ENCODE measurements at places on chromosomes 6 and 20.

GRCh38 chr6:43570876-43571441 lies 4.9 kb downstream of the XPO5 start:
- DNase-seq, result no peak

- no peak for DNase-seq
Observed at GRCh38 chr6:1267057-1267732, 44.7 kb upstream of the FOXQ1 start.

DNA sequence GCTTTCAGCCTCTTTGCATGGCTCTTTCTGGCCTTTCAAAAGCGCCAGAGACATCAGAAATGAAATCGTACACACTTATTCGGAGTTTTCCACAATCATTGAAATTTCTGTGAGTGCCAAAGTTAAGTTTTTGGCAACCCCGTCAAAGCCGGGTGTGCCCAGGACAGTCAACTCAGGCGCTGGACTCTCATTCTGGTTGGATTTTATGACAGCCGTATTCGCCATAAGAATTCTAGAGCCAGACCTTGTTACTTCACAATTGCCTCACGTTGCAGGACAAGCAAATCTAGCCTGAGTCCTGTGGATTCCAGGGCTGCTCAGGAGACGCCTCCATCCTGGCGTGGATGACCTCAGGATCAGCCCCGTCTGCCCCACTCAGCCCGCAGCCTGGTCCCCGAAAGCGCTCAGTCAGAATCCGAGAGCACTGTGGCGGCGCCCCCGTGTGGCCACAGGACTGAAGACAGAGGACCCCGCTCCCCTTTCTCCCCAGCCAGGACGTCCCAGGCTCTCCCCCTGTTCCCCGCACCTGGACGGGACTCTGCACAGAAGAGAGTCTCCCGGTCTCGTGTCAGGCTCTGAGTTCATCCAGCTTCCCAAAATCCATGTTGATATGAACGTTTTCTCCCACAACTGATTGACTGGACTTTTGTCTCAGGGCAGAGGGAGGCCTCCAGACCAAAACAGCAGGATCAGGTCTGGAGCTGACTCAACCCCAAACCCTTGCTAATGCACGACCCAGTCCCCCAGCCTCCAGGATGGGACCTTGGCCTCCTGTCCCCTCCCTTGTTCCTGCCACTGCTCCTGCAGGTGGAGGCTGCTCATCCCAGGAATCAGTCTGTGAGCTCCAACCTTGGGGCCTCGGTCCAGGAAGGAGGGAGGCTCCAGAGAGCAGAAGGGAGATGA lies 38.2 kb downstream of the MICA start:
- DNase-seq, result peak; percentile 58

DNA sequence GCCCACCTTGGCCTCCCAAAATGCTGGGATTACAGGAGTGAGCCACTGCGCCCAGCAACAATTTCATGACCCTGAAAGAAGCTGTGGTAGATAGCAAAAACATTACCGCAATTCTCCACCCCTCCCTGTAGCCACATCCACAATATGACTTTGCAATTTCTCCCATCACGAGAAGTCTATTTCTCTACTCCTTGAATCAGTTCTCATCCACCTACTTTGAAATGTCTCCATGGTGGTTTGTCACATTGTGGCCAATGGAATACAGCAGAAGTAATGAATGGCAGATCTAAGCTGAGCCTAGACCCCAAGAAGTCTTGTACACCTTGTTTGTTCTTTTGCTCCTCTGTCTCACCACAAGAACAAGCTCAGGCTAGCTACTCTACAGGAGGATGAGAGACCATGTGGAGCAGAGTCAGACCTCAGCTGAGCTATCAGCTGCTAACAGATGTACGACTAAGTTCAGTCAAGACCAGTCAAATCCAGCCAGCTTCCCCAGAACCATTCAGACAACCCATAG lies 6.3 kb downstream of the OXT start:
- DNase-seq, result no peak

GRCh38 chr6:125974214-125974866 lies 12.0 kb upstream of the TRMT11 start:
- DNase-seq, result peak; percentile 65

DNA sequence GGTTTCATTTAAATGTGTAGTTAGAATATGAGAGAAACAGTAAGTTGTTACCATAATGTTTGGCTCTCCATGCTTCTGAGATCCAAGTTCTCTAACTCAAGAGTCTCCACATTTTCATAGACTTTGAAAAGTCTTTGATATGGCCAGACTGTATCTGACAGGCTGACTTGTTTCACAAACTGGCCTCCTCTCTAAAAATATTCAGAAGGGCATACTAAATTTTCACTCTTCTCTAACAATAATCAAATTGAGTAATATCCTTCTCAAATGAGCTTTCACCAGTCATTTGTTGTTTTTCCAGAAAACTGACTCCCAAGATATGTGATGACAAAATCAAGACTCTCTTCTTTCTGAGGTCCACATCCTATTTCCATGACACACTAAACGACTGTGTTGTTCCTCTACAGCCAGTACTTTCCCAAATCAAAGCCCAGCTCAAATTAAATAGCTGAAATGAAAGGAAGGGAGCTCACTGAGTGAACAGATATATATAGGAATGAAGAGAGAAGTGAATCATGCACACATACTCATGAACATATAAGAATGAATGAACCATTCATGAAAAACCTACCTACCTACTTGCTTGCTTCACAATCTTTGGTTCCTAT lies 15.1 kb downstream of the HIVEP2 start:
- DNase-seq, result peak; percentile 63

DNA sequence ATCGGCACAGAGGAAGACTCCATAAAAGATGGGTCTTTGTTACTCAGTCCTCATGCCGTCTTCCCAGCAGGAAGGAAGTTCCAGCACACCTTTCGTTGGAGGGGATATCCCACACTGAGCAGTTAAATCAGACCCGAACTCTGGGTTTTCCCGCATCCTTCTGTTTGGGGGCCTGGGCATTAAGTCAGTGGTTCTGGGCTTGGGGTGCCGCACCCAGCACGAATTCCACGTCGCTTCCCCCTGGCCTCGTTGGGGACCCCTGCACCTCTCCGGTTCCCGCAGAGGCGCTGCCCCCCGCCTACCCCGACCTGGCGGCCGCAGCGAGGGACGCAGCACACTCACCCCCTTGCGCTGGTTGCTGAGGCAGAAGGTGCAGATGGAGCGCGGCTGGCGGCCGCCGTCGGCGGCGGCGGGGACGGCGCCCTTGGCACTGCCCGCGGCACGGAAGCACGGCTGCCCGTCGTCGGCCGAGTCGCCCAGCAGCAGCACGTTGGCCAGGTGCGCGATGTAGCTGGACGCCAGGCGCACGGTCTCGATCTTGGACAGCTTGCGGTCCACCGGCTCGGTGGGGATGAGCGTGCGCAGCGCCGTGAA lies 641 bp downstream of the TCF15 start:
- no peak for DNase-seq

DNA sequence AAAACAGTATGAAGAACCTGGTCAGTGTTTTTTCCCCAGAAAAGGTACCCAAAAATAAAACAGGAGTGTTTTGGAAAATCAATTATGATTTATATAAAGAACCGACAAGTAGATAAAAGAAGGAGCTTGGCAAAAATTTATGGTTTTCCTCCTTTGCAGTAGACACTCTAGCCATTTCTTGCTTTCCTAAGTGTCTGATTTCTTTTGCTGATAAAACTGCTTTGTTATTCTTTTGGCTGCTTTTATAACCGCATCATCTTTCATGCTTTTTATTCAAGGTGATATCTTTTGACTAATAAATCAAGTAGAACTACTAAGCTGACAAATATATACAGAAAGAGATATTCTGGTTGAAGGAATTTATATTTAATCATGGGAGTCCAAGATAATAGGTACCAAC lies 16.6 kb downstream of the ATG5 start:
- no peak for DNase-seq

GRCh38 chr20:25579081-25579770 lies 6.1 kb downstream of the NINL start:
- no peak for DNase-seq

DNA sequence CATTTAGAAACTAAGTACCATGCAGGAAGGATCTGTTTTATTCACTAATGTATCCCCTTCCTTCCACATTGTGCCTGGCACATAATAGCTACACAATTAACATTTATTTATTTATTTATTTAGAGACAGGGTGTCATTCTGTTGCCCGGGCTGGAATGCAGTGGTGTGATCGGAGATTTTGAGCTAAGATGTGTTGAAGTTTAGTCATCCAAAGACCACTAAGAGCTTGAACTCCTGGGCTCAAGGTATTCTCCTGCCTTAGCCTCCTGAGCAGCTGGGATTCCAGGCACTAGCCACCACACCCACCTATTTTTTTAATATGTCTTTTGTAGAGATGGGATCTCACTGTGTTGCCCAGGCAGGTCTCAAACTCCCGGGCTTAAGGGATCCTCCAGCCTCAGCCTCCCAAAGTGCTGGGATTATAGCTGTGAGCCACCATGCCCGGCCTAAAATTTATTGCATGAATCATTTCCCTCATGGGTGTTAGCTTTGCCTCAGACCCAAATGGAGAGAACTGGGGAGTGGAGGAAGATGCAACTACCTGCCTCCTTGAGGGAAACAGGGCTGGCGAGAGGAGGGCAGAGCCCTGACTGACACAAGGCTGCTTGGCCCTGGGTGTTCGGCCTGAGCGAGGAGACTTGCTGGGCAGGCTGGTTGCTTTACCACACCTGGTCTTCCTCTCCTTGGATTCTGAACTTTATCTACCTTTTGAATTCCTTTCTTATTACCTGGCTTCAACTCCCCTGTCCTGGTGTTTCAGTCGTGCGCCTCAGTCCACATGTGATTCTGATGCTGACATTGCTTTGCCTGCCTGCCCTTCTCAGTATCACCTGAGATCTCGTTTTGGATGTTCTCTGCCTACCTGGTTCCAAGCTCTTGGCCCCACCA lies 1.7 kb upstream of the DYNLT1 start:
- DNase-seq, result no peak

GRCh38 chr6:140684776-140685550 lies 1310.5 kb upstream of the CITED2 start:
- no peak for DNase-seq

DNA sequence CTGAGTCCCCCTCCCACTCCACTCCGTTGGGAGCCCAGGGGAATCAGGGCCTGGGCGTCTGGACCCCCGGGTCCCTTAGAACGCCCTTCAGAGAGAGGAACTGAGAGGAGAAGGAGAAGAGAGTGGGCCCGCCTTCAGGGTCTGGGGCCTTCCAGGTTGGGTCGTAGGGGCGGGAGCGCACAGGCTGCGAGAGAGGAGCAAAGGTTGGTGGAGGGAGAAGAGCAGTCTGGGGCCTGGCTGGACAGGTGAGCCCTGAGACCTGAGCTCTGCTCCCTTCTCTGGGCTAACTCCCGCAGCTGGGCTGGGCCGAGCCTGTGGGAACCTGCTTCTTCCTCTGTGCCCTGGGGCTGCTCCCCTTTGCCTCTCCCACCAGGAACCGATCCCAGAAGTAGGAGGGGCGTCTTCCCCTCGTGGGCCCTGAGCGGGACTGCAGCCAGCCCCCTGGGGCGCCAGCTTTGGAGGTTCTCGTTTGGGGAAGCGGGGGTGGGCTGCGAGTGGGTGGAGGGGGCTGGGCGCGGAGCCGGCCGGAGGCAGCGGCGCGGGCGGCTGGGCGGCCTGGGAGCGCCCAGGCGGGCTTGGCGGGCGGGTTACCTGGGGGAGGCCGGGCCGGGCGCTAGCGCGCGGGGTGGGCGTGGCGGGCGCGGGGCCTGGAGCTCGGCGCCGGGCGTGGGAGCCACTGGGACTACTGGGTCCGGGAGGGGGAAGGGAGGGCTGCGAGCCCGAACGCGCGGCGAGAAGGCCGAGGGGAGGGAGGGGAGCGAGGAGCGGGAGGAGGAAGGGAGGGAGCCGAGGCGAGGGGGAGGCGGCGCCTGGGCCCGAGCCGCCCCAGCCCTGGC lies at the start of gene DDR1:
Gene DDR1 (plus strand): TSS at position 835 of the 836 bp plus-strand sequence. CDS start 4,211 bp downstream, outside the sequence.
- peak; percentile 67 for DNase-seq

DNA sequence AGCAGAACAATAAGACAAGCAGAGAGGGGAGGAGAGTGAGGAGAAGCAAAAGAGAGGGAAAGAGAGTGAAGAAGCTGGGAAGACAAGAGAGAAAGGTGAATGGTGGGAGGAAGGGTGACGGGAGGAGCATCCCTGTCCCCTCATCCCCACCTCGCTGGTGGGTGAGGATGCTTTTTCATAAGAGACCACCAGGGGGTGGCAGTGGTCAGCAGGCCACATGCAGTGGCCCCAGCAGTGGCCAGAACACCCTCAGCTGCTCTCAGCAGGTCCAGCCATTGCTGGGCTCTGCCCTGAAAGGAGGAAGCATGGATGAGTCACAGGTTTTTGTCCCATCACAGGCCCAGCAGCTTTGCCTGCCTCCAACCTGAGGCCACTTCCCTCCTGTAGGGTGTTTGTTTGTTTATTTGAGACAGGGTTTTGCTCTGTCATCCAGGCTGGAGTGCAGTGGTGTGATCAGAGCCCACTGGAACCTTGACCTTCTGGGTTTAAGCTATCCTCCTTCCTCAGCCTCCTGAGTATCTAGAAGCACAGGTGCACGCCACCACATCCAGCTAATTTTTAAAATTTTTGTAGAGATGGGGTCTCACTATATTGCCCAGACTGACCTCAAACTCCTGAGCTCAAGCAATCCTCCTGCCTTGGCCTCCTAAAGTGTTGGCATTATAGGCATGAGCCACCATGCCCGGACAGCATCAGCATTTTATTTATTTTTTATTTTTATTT lies 24.0 kb downstream of the FGD2 start:
- peak; percentile 76 for DNase-seq

GRCh38 chr6:52946306-52946705 lies 36.8 kb upstream of the GSTA3 start:
- no peak for DNase-seq

- DNase-seq, result no peak
Observed at GRCh38 chr6:145784683-145785082, 29.9 kb downstream of the FBXO30 start.

- DNase-seq, result no peak
Observed at GRCh38 chr6:5028921-5029320, 25.1 kb upstream of the RPP40 start.

GRCh38 chr6:85047818-85048217 lies 283.4 kb upstream of the TBX18 start:
- DNase-seq, result peak; percentile 31

- peak; percentile 96 for DNase-seq
Observed at GRCh38 chr6:7758456-7758855, 32.6 kb downstream of the BMP6 start.

- DNase-seq, result peak; percentile 94
Observed at GRCh38 chr6:56890683-56891429, 64.1 kb upstream of the BEND6 start.

DNA sequence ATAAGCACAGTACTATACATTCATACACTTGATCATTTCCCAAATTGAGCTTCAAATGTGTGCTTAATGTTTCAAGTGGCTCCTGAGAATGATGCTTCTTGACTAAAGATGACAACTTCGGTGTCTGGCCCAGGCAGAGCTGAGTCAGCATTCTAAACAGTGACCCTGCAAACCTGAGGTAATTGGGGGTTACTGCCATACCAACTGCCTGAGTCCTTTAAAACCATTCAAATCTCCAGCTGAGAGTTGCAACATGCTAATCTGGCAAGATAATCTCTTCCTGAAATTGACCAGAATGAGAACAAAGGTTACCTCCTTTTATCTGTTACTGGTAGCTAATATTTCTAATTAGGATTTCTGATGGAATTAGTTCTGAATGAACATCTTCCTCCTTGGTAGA lies 8.2 kb downstream of the BACH2 start:
- peak; percentile 18 for DNase-seq

GRCh38 chr6:3690506-3690905 lies 61.0 kb downstream of the PXDC1 start:
- DNase-seq, result no peak

GRCh38 chr20:44543358-44543757 lies 21.5 kb upstream of the SERINC3 start:
- no peak for DNase-seq

Data from fibroblast of skin of right quadriceps (primary cell).